ENCODE measurements at places on chromosomes 3 and 15.

- DNase-seq: no peak
These were observed 146.7 kb downstream of the NAALADL2 start for GRCh38 chr3:175005881-175006280.

DNA sequence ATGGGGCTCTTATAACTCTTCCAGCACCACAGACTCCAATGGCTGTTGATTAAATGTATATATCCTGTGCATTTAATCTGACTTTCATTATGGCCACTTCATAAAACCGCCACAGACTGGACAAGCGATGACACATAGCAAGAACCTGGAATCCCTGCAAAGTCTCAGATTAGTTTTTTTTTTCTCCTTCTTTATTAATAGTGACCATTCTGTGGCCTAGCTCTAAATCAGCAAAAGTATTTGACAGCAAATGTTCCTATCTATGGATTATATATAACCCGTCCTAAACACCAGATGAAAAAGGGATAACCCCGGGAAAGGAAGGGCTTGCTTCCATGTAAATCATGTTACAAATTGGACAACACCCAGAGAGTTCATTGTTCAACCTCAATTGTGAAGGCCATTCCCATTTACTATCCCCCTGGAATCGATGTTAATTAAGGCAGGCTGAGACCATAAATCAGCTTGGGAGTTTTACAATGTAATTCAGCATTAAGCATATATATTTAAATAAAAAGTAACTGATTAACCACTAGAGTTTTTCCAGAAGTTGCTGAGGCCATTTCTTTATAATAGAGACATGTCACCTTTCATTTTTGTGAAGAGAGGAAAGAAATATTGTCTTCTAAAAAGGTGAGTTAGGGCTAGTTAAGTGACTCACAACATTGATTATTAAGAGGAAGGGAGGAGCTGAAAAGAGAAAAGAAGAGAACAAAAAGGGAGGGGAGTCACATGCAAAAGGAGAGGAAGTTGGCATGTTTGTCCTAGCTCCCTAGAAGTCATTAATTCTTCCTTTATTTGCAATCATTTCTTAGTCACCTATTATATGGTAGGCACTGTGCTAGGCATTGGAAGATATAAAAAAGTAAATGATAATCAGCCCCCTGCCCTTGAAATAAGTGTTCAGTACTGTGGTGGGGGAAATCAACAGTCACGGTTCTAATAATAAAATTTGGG is 26.2 kb downstream of the ALDH1A2 start:
- DNase-seq: no peak

DNA sequence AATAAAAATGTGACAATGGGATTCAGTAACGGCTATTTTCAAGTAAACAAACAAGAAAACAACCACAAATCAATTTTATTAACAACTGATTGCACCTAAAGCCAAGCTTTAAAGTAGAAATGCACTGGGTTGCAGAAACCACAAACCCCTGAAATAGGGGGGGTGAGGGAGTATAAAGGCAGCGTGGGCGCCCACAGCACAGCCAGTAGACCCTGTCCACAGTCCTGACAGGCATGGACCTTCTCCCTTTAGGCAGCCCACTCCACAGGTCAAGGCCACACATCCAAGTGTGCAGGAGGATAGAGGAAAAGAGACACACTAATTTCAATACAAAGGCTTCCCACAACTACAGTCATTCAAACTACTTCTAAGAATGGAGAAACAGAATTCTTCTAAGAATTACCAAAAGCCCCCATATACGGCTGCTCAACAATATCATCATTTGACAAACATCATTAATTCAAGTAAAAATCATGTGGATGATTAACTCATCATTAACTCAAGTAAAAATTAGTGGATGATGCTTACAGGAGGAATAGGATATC is 48.7 kb downstream of the CHSY1 start:
- no peak for DNase-seq

- DNase-seq: no peak
These were observed 21.3 kb upstream of the RAD18 start for GRCh38 chr3:8984526-8984925.

GRCh38 chr3:175111036-175111435 is 251.9 kb downstream of the NAALADL2 start:
- no peak for DNase-seq

DNA sequence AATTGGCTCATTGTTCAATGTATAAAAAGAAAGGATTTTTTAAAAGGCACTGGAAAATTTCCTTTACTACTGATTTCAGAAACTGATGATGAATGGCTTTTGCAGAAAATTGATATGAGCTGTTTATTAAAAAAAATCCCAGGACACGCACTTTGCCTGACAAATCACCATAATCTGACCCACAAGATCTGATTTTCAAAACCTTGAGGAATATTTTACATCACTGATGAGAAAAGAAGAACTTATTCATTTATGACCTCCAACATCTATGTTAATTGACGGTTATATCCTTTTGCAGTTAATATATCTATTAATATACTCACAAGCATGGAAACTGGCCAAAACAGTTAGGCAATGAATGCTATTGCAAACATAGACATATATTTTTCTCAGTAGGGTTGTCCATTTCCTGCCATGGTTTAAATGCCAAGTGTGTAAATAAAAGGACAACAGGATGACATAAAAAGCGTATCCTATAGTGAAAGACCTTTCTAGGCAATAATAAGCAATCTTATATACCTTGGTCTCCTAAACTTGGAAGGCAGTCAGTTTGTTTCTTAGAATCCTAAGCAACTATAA is 109.7 kb upstream of the SLC7A14 start:
- DNase-seq: no peak

DNA sequence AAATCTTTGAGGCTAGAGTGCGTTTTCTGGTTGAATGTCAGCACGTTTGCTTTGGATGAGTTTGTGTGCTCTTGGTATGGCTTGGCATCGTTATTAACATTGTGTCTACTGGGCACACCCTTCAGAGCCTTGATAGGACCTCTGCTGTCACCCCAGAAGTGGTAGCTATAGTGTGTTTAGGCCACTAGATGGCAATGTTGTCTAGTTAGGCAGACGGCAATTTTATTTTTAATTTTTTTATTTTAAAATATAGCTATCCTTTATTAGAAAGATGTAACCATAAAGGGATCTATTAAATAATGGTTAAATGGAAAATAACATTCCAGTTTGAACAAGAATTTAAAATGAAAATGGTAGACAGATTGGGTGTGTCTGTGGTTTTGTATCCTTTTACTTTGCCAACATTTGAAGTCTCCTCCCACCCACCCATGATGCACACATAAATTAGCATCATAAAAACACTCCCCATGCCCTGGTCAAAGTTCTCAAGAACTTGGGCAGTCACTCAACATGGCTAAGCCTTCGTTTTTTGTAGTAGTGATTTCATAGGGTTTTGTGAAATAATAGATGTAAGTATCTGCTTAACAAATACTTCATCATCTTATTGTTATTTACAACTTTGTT is 200.7 kb downstream of the KCNH8 start:
- DNase-seq: no peak

GRCh38 chr3:125440559-125440955 is 65.4 kb upstream of the ZNF148 start:
- no peak for DNase-seq

GRCh38 chr3:195255571-195256501 is 15.1 kb downstream of the XXYLT1 start:
- no peak for DNase-seq

DNA sequence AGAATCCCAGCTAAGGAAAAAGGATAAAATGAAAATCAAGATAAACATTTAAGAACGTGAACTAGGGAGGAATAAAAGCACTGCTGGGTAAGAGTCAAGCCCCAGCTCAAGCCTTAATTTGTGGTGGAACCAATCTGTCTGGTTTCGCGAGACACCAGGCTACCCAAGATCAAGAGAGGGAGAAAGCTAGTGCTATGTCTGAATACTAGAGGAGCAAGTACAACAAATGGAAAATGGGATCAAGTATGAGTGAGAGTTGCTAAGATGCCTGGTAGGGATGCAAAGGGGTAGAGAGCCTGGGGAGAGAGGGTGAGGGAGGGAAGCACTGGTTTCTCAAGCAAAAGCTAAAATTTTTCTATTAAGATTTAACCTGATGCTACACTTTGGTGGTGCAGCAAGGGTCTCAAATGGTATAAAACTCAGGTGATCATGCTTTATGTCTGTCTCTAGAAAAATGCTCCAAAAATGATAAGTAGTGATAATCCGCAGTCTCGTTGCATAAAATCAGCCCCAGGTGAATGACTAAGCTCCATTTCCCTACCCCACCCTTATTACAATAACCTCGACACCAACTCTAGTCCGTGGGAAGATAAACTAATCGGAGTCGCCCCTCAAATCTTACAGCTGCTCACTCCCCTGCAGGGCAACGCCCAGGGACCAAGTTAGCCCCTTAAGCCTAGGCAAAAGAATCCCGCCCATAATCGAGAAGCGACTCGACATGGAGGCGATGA is 1.7 kb upstream of the SETD5 start:
- no peak for DNase-seq

DNA sequence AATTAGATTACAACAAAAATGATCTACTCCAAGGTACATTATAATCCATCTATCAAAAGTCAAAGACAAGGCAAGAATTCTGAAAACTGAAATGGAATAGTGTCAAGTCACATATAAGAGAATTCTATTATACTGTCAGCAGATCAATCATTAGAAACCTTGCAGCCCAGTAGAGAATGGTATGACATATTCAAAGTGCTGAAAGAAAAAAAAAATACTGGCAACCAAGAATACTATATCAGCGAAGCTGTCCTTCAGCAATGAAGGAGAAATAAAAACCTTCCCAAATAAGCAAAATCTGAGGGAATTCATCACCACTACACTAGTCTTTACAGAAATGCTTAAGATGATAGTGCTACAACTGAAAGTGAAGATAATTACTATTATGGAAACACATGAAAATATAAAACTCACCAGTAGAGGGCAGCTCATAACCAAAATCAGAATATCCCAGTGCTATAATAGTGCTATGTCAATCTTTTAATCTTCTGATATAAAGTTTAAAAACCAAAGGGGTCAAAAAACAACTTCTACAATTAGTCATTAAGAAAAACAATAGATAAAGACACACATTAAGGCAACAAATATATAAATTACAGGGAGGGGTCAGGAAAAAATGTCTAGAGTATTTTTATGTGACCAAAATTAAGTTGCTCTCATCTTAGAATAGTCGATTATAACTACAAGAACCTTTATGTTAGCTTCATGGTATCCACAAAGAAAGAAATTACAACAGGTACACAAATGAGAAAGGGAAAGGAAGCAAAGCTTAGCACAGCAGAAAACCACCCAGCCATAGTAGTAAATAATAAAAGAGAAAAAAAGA is 190.7 kb upstream of the CNTN6 start:
- no peak for DNase-seq

- no peak for DNase-seq
These were observed 167.8 kb upstream of the DPH6 start for GRCh38 chr15:35713733-35714132.

DNA sequence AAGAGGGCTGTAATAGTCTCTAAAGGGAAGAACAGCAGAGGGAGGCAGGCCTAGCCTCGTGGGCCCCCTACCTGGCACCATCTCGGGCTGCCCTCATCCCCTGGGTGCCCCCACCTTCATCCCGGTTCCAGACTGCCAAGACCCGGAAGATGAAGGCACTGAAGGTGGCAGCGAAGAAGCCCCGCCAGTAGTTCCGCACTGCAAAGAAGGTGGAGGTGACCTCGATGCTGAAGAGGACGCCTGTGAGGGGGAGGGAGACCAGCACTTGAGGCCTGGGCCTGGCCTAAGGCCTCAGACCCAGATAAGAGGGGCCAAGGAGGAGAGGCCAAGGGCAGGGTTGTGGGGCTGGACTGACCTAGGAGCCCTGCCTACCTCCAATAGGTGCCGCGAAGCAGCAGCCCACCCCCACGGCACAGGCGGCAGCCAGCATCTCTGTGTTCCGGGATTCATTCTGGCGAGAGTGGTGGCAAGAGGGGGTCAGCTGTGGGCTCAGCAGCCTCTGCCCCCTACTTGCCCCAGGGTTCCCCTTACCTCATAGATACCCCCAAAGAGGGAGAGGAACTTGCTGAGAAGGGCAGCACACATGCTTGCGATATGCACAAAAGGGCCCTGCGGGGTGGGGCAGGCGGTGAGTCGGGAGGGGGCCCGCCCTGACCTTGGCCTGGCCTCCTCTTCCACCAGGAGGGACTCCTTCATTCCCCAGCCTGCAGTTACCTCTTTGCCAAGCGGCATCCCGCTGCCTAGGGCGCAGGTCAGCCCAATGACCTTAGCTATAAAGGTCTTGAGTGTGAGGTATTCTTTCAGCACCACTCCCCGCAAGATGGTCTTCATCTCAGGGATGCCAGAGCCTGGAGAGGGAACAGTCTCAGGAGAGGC is 3.9 kb downstream of the CLCN2 start:
- DNase-seq: no peak

DNA sequence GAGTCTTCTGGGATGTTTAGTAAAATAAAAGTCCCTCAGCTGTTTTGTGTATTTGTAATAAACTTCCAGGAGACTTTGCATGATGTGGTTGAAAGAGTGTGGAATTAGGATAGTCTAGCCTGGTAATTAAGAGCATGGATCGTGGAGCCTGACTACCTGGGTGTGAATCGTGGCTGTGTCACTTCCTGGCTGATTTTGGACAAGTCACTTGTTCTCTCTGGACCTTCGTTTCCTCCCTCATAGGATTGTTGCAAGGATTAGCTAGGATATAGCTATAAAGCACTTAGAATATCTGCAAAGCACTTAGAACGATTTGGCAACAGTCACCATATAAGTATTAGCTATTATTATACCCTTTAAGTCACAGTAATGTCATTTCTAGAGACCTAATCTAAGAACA is 40.2 kb downstream of the SLMAP start:
- DNase-seq: no peak

DNA sequence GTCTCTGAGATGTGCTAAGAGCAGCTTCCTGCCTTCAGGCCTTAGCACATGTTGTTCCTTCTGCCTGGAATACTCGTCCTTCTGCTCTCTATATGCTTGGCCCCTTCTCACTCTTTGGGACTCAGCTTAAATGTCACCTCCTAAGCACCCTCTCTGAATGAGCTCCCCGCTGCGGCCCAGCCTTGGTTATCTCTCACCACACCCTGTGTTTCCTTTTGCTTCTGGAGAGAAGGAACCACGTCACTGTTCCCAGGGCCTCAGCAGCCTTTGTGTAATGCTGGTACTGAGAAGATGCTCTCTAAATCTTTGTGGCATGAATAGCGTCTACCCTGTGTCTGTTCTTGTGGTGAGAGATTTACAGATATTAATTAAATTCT is 2.2 kb downstream of the FAH start:
- DNase-seq: no peak

GRCh38 chr3:149717391-149718056 is 34.8 kb downstream of the COMMD2 start:
- DNase-seq: peak; percentile 56

DNA sequence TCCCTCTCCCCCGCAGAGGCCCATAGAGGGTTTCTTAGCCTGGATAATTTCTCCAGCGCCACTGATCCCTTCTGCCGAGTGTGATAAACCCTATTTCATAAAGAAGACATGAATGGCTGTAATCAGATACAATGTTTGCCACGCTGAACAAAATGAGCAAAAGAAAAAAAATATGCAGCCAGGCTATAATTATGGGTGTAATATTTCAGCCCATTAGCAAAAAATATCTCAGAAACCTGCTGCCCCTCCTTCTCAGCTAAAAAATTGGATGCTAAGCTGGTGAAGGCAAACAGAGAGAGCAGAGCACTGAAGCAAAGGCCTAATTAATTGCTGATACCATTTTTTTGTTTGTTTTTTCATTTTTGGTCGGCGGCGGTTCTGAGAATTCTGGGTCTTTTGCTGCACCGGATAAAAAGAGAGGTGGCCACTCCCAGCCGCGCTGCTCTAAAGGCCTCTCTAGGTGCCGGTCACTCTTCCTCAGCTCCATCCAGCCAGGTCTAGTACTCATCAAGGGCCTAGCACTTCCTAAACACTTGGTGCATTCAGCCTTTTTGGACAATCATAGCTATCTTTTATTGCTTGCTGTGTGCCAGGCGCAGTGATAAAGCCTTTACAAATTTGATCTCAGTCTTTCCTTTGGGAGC is 128.7 kb upstream of the TLE3 start:
- no peak for DNase-seq
